ENCODE measurements at places on chromosomes 1 and 21.

- DNase-seq = no peak
Observed at GRCh38 chr1:215357901-215358300, 209.2 kb upstream of the KCTD3 start.

DNA sequence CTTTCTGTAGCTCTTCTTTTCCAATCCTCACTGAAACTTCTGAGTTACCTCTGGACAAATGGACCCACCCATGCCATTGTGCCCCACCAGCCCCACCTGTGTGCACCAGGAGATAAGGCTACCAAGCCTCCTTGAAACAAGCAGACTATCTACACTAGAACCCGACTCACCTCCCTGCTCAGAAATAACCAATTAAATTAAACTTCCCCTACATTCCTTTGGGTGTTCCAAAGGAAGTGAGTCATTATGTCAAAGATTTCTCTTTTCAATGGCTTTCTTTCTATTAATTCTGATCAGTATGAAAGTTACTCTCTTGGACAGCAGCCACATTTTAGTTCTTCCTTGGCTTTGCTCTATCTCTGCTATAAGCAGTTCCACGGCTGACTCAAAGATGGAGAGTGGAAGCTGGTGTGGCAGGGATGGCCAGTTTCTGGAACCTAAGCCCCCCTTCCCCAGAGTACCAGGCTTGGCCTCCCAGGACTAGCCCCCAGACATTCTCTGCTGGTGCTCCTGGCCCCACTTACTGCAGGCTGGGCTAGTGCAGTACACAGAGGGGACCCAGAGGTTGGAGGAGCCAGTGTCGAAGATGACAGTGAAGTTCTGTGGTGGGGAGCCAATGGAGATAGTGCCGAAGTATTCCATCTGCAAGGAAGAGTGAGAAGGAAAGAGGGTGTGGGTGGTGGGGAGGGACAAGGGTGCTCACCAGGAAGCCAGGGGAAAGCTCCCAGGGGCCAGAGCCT is 1.9 kb downstream of the CTSE start:
- DNase-seq = no peak

GRCh38 chr1:166165661-166166328 is 1.0 kb downstream of the FAM78B start:
- no peak for DNase-seq

- DNase-seq = no peak
Observed at GRCh38 chr1:205371871-205372660, 15.3 kb upstream of the KLHDC8A start.

DNA sequence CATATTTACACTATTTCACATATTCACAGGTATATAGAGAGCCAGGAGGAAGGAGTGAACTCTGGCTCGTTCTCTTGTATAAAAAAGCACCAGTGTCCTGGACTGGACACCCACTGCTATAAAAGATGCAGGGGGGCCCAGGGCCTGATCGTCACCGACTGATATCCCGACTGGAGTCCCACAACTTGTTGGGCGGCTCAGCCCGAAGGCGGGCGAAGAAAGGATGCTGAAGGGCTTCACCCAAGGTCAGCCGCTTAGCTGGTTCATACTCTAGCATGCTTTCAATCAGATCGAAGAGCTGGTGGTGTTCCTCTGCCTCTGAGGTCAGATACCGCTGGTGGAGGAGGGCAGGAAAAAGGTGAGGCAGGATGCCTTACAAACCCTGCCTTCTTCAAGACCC is 907 bp upstream of the SCAMP3 start:
- no peak for DNase-seq

- no peak for DNase-seq
Observed at GRCh38 chr1:210252621-210253051, 20.0 kb downstream of the SERTAD4 start.

DNA sequence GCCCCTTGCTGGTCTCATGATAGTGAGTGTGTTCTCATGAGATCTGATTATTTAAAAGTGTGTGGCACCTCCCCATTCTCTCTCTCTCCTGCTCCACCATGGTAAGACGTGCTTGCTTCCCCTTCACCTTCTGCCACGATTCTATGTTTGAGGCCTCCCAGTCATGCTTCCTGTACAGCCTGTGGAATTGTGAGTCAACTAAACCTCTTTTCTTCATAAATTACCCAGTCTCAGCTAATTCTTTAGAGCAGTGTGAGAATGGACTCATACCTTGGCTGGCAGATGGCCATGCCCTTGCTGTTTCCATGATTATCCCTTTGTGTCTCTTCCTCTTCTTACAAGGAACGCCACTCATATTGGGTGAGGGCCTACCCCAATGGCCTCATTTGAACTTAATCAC is 40.3 kb downstream of the PSMG1 start:
- DNase-seq = no peak

GRCh38 chr1:31701091-31701736 is 2.6 kb downstream of the COL16A1 start:
- DNase-seq = peak; percentile 50

GRCh38 chr21:29007810-29008209 is 11.3 kb downstream of the RWDD2B start:
- no peak for DNase-seq

GRCh38 chr1:206829875-206830274 is 35.5 kb upstream of the IL20 start:
- DNase-seq = peak; percentile 86

DNA sequence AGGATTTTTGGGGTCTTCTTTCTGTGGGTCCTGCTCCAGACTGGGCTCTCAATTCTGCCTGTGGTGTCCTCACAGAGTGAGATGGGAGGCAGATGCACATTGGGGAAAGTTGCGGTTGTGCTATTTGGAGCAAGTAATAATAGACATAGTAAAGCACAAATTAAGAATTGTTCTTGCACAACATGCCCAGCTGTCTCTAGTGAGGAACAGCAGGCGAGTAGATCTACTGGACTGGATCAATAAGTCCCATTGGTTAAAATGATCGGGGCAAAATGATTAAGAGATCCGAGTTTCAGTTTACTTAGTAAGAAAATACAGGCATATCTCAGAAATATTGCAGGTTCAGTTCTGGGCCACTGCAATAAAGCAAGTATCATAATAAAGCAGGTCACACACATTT is 448.3 kb upstream of the PROX1 start:
- DNase-seq = no peak

GRCh38 chr1:175842550-175842949 is 99.2 kb upstream of the TNR start:
- DNase-seq = no peak

DNA sequence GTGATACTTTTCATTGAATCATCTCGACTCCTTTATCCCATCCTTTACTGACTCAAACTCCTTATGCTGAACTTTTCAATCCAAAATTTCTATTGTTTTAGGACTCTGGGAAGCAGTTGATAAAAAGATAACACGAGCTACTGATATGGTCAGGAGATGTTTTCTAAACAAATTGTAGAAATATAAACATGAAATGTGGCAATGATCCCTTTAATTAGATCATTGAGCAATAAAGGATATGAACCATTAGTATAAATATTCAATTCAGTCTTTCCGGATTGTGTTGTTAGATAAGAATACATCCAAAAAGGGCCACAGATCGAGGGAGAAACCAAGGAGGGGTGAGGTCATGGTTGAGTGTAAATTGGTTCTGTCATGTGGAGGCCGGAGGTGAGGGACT is 88.4 kb downstream of the NID1 start:
- no peak for DNase-seq

DNA sequence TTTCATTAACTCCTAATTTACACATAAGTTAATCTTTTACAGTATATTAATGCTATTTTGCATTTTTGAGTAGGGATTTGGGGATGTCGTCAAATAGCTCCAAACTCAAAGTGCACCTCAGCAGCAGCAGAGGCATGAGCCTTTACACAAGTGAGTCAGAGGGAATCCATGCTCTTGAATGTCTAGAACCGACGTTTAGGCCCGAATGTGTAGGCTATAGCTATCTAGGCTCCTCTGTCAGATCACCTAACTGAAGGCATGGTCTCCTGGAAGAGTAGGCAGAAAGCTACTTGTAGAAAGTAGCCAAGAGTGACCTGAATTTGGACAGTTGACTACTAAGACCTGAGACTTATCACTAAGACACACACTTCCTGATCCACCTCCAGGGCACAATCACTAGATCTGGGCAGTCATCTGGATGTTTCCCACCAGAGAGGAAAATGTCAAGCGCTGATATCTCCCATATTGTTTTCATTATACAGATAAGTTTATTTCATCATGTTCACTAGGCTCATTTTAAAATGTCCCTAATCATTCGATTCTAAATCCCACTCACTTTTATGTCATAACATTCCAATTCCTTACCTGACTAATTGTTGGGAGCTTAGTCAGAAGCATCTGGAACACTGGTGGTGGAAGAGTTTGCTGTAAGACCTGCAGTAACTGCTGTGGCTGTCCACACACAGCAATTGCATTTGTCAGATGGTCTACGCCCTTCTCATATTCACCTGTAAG is 15.3 kb downstream of the TOMM20 start:
- no peak for DNase-seq

- no peak for DNase-seq
Observed at GRCh38 chr1:76390456-76390855, 315.9 kb downstream of the ST6GALNAC3 start.

GRCh38 chr21:29209696-29210095 is 79.3 kb downstream of the MAP3K7CL start:
- no peak for DNase-seq

DNA sequence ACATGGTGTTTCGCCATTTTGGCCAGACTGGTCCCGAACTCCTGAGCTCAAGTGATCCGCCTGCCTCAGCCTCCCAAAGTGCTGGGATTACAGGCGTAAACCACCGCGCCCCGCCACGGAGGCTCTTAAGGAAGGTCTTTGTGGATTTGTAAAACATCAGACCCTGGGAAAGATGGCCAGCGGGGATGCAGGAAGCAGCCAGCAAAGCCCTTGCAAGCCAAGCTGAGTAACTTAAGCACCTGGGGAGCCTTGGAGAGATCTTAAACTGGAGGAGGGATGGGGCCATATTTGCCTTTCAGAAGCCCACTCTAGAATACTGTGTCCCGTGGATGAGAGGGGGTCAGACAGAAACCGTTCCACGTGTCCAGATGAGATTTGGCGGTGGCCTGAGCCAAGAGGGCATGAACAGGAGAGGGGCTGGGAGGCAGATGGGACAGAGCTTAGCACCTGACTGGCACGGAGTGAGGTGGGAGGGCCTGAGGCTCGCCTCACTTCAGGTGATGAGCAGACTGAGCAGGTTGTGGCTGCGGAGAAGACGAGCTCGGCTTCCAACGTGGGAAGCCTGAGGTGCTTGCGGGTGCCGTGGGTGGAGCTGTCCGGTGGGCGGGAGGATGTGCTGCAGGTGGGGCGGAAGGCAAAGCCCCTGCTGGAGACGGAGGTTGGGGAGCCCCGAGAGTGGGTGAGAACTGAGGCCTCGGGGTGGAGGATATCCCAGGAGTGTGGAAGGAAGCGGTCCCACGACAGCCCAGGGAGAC is 11.7 kb downstream of the C1orf216 start:
- no peak for DNase-seq

DNA sequence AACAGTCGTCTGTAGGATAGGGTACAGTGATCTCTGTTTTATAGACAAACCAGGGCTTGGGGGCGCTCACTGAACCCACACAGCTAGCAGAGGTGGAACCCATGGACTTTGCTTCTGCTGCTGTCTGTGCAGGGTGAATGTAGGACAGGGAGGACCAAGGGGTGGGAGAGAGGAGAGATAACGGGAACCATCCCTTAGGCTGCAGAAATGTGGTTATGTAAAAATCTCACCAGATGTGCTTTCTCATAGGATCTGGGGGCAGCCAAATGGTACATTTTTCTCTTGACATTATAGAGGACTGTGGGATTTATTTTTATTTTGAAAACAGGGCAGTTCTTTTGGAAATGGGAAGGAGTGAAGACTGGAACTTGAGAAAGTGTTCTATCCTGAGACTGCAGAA is 8.7 kb downstream of the NFASC start:
- no peak for DNase-seq

- no peak for DNase-seq
Observed at GRCh38 chr21:41337515-41337914, 20.9 kb downstream of the FAM3B start.

DNA sequence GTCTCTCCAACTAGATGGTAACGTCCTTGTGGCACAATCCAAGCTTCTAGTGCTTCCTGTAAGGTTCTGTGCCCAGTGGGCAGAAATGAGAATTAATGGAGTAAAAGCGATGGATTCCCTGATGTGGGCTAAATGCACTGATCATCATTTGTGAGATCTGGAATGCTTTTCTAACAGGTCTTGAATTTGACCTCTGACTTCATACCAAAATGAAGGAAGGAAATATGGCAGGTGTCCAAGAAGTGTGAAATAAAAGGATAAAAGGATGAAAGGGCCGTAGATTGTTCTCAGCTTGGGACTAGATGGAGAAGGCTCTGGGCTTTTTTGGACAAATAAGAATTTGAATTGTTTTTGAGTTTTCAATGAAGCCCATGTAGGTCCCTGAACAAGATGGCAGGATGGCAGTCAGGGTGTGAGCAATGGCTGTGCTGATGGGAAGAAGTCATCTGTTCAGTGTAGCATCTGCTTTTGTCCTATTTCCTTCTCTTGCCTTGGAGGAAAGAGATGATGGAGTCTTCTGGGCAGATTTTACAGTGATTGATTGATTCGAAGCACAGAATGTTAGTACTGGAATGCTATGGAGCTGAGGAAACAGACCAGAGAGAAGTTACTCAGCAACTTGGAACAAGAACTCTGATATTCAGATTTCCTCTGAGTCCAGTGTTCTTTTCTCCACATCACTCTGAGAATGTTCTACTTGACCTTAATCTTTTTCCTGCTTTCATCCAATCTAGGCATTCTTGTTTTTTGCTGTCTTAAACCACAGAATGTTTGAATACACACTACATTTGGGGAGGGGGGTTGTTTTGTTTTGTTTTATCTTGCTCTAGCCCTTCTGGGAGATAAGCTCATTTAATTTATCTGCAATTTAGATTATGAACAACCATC is 286.0 kb downstream of the HLX start:
- DNase-seq = no peak

GRCh38 chr21:28773036-28773435 is 219.6 kb downstream of the LTN1 start:
- no peak for DNase-seq

DNA sequence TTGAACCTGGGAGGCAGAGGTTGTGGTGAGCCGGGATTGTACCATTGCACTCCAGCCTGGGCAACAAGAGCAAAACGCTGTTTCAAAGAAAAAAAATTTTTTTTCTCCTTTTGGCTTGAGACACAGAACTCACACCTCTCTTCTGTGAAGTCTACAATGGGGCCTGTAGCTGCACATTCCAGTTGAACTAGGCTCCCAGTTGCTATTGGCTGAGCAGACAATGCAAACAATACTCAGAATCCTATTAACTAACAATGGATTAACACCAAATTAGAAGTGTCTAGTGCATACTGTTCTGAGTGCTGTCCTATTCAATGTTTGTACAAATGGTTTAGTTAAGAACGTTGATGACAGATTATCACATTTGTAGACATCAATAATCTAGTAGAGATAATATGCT is 17.6 kb upstream of the MCL1 start:
- DNase-seq = no peak

DNA sequence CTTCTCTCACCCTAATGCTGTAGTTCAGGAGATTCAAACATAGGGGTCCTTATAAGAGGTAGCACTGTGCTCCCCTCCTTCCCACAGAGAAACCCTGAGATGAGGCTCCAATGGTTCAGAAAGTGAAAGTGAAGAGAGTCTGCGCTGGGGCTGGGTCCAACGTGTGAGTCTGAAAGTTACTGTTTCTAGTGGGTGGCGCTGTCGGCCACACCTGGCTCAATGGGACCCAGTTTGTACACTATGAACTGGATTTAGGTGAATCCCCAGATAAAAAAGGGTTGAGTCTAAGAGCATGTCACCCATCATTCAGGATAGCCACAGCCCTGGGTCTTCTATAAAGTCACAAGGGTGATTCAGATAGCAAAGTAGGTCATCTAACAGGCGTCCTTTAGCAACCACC is 2.8 kb downstream of the SMCP start:
- no peak for DNase-seq

Data from HL-60 (cell line).